ENCODE measurements at places on chromosomes 2 and 18.

GRCh38 chr18:39713961-39714360 lies 2148.4 kb upstream of the CELF4 start:
- DNase-seq = no peak

DNA sequence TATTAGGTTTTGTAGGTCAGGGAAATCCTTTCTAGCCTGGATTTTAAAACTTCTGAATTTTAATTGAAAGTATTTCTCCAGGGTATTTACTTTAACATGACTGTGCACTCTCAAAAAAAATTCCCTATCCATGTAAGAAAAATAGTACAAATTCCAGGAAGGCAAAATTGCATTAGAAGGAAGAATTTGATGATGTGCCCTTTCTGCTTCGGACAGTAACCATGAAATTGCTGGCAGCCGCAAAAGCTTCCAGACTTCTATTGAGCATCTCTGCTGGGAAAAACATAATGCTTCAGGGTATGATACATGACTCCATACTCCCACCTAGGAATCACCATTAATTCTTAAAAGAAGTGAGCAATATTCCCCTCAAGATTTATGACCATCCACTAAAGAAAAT lies 17.2 kb upstream of the KLF7 start:
- no peak for DNase-seq

DNA sequence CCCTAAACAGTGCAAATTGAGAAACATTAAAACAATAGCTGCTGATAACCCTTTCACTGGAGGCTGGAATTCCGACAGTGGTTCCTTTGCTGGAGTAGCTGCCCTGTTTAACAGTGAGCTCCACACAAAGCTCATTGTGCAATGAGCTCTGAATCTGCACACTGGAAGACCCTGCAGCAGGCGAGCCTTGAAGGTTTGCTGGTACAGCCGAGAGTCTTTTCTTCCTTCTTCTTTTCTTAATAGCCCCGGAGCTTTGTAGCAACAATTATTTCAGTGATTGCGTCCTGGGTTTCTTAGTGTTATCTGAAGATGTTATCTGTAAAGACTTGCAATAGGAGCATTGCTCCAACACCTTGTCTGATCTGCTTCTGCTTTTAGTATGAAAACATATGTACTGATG lies 50.8 kb upstream of the CXCR4 start:
- DNase-seq = no peak

DNA sequence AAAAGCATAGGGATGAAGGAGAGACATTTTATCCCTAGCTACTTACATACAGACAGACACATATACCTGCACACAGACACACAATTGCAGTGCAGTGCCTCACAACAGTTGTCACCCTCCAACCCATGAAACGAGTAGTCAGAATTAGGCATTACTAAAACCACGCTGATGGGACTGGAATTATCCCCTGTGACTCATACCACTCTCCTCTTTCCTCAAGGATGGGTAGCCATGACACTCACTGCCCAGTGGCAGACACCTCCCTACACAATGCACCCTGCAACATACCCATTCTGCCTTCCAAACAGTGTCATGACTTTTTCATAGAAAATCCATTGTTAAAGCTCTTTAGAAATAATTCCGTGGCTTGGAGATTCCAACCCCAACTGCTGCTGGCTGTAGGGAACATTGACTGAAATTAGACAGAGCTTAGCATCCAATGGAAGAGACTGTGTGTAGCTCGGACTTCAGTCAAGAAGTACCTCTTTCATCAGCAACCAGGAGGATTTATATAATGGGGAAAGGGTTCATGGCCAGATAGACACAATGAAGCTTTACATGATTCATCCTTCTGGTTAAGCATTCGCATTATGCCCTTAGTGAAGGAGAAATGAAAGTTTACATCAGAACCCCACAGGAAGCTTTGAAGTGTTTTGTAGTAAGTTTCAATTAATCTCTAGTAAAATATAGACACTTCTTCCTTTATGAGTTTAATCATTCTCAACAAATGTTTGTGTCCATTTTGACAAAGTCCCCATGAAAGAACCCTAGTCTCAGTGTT lies 155.2 kb downstream of the FBXO15 start:
- no peak for DNase-seq

DNA sequence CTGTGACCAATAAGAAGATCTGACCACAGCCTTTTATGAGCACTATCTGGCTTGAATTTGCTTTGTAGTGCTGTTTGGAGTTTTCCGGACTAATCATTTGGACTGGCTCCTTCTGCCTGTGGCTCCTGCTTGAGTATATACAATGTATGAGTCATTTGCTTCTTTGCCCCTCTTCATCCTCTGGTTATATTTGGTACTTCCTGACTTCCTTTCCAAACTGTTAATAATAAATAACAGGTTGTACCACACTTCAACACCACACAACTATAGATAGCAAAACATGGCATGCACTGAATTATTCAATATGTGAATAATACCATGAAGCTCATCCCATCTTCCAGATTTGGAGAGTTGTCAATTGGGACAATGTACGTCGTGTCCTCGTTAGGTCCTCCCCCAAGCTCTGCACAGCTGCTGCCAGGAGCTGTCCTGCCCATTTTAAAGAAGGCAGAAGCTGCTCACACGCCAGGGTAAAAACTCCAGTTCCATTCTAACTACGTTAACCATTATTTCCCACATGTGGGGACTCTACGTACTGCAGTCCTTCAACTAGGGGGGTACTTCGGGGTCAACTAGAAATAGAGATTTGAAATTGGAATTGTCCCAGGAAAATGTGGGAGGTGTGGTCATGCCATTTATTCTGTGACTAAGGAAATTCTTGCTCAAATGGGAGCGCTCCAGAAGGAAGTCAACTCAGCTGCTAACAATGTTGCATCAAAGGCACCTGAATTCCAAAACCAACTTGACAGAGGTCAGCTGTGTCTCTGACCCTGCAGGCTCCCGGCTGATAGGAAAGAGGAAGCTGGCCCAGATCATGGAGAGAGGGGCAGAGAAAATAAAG lies 38.1 kb downstream of the ST8SIA5 start:
- no peak for DNase-seq

GRCh38 chr2:45441571-45441970 lies 169.5 kb downstream of the SRBD1 start:
- DNase-seq = no peak

DNA sequence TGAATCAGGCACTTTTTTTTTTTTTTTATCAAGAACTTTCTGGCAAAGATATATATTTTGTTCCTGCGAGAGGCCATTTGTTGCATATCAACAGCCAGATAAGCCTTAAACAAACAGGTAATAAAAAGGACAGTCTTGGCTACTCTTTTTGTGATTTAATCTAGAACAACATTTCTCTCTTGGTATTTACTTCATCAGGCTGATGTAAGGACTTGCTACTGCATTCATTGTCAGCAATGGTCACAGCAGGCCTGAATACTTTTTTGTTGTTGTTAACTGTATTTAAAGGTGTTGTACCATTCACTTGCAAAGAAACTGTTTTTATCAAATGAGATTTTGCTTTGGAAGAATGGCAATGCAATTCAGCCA lies 683.8 kb downstream of the IRS1 start:
- no peak for DNase-seq

DNA sequence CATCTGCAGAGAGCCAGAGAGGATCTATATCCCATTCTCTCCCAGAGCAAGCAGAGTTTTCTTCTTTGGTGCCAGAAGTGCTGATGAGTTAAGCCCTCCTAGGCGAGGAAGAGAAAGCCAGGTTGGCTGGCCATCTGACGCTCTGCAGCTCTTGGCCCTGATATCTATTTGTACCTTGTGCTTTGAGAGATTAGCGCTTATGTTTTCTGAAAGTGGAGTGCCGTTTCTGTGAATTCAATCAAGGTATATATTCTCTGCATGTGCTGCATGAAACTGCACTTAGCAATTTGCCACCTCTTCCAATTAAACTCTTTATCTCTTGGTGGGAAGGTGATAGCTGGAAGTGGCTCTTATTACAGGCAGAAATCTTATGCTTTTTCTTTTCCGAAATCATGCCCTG lies 177.5 kb downstream of the LPIN1 start:
- DNase-seq = no peak

DNA sequence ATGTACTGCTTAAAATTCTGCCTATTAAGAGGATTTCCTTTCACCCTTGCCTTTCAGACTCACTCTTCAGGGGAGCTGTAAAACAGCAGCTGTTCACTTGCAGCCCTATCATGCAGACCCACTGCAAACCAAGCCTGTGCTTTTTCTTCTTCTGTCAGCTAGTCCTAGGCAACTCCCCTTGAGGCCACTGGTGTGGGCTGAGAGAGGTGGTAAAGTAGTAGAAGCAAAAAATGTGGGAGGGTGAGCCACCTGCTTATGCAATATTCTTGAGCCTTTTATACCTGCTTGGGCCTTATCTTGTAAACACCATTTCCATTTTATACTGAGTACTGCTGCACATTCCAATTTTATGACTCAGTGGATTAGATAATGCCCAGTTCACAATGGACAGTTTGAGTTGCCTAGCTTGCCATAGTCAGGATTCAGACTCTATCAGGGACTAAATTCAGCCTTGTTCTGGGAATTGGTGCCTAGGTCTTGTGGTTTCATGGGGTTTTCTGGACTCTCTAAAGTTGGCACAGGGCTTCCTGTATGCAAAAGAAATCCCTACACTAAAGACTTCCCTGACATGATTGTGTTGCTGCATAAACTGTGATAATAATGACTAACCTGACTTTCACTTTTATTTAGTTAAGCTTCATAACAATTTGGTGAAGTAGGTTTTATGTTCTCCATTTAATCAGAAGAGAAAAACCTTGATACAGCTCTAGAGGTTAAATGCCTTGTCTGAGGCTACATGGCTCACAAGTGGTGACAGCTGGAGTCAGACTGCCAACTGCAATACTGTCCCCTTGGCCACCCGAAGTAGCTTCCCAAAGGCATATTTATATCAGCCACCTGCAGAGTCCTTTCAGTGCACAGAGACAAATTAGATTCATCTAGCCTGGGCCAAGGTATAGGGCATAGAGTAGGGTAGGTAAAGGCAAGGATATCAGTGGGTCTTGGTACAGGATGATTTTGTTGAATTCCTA lies 47.4 kb upstream of the KDM3A start:
- DNase-seq = no peak

GRCh38 chr2:233856184-233856583 lies 1.8 kb upstream of the HJURP start:
- no peak for DNase-seq

GRCh38 chr2:29050591-29050990 lies 23.7 kb downstream of the PCARE start:
- no peak for DNase-seq

GRCh38 chr2:113887009-113887792 lies 2.7 kb upstream of the ACTR3 start:
- no peak for DNase-seq

DNA sequence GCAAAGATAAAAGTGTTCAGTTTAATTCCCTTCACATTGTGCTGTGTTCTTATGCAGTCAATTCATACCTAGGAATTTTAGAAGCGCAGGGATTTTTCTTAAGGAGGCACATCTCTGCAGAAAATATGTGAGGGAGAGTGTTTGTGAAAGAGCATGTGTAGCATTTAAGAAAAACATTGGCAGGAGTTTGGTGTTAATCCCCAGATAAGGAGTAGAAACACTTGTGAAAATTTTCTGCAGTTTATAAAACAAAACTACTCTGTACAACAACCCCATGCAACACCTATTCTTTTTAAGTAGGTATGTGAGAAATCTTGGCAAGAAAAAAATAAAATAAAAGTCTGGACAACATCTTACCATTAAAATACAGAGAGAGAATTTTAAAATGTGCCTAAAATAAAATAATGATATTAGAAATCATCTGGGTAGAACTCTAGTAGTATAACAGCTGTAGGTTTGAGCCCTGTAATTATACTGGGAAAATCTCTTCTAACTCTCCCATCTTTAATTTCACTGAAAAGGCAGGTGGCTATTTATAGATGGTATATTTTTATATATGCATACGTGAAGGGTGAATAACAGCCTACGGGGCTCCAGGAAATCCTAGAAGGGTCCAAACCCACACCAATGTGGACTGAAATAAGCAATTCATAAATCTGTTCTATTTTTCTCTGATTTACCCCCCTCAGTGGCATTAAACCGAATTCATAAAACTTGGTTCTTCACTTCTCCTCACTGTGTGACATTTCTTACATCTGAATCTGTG lies 6.6 kb downstream of the FZD7 start:
- no peak for DNase-seq

DNA sequence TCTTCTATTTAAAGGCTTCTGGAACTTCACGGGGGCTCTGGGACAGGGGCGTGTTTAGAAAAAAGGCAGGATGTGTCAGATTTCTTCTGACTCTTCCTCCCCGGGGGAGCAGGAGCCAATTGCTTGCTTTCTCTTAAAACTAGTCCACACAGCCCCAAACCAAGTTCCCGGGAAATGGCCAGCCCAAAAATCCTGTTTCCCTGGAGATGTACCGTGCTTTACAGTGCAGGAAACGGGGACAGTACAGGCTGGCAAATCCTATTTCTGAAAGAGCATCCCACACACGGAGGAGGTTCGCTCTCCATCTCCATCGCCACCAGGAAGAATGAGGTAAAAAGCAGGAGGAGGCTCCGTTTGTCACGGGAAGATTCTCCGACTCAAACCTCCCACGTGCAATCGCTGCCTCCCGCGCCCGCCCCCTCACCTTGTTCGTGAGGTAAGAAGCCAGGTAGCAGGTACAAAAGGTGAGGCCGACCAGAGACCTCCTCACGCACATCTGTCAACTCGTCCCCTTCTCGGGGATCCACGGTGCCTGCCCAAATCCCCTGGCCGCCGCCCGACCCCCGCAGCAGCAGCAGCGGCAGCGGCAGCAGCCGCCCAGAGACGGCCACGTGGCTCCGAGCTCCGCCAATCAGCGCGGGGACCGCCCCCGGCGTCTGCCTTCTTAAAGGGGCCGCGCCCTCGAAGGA lies 15.6 kb upstream of the RIOK3 start:
- DNase-seq = peak; percentile 89

GRCh38 chr2:45331410-45331786 lies 279.7 kb downstream of the SRBD1 start:
- no peak for DNase-seq

GRCh38 chr2:44615950-44616518 lies 254.3 kb downstream of the CAMKMT start:
- peak; percentile 1 for DNase-seq

DNA sequence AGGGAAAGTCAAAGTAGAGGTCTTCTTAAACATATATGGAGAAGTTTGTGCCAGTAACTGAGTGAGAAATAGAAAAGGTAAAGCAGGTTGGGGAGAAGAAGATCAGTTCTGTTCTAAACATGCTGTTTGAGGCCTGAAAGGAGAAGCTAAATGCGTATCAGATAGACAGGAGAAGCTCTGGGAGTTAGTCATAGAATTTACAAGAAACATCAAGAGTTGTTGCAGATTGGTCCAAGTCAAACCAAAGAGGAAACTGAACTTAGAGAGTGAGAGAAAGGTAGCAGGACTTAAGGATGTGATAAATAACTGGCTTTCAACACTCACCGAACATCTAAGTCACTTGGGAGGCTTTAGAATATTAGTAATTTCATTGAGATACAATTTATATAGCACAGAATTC lies 29.2 kb upstream of the CERS6 start:
- DNase-seq = no peak

GRCh38 chr18:27577752-27578151 lies 392.6 kb upstream of the CHST9 start:
- no peak for DNase-seq

- DNase-seq = no peak
Measured at GRCh38 chr2:201127152-201127511, 11.2 kb downstream of the CFLAR start.
